ENCODE measurements at places on chromosomes 2 and 18. TPM values are rescaled to one million over a fixed set of nuclear protein-coding genes. Genes with fewer than 3 reads are reported as not detected.

GRCh38 chr2:239588451-239589269 lies 187.8 kb upstream of the HDAC4 start:
- H3K4me1 ChIP-seq: no peaks in the 10 kb centered on the region
- peaks cover 7% of the 10 kb centered on the region for H3K27me3 ChIP-seq
- no peak overlapping the region for H3K27ac ChIP-seq
- no peaks in the 10 kb centered on the region for H3K36me3 ChIP-seq
- H3K4me3 ChIP-seq: no peak overlapping the region

- DNase-seq: no peak
- H3K4me3 ChIP-seq: peak overlapping the region; percentile 80
- H3K36me3 ChIP-seq: peaks cover 19% of the 10 kb centered on the region
These were observed 530 bp downstream of the GALNT1 start for GRCh38 chr18:35581898-35582641.

SCG2 gene
- 163 TPM for total RNA-seq

DNA sequence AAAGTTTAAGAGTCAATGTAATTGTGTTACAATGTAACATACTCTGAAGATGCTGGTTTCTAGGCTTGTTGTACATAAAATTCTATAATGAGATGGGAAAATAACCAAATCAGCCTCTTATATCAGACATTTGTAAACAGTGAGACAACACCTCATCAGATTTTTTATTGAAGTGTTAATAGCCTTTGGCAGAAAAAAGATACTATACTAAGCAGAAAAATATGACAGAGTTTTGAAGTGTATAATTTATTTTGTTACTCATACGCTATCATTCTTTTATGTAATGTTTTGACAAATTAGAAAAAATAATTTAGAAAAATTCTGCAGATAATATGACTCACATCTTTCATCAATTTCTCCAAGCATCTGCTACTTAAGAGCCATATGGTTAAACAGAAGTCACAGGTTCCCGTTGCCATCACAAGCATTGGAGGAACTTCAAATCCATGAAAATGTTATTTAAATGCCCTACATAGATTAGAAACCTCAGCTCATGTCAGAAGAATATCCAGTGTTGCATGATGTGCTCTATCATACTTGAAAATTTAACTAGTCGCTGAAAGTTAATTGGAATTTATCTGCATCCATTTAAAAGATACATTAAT lies 535.4 kb downstream of the LRP1B start:
- H3K27me3 ChIP-seq: no peaks in the 10 kb centered on the region
- no peak overlapping the region for H3K4me3 ChIP-seq
- H3K4me1 ChIP-seq: no peaks in the 10 kb centered on the region
- H3K36me3 ChIP-seq: no peaks in the 10 kb centered on the region
- no peak overlapping the region for H3K27ac ChIP-seq

DNA sequence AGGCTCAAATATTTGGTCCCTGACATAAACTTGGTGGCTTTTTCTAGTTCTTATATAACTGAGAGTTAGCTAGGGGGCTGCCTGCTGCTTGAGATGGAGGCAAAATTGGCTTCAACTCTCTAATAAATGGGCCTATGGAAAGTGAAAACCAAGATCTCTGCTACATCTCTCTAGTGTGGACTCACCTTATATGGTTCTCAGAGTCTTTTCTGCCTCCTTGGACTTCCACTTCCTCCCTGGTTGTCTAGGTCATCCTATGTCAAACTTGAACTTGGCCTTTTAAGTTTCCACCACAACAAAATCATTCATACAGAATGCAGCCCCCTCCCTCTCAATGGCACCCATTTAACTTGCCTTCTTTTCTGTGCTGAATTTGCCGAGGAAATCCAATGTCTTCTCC lies 23.9 kb upstream of the ARHGAP25 start:
- H3K27ac ChIP-seq: no peak overlapping the region
- H3K36me3 ChIP-seq: no peaks in the 10 kb centered on the region
- H3K27me3 ChIP-seq: no peaks in the 10 kb centered on the region
- H3K4me3 ChIP-seq: no peak overlapping the region
- DNase-seq: no peak
- no peaks in the 10 kb centered on the region for H3K4me1 ChIP-seq

DNA sequence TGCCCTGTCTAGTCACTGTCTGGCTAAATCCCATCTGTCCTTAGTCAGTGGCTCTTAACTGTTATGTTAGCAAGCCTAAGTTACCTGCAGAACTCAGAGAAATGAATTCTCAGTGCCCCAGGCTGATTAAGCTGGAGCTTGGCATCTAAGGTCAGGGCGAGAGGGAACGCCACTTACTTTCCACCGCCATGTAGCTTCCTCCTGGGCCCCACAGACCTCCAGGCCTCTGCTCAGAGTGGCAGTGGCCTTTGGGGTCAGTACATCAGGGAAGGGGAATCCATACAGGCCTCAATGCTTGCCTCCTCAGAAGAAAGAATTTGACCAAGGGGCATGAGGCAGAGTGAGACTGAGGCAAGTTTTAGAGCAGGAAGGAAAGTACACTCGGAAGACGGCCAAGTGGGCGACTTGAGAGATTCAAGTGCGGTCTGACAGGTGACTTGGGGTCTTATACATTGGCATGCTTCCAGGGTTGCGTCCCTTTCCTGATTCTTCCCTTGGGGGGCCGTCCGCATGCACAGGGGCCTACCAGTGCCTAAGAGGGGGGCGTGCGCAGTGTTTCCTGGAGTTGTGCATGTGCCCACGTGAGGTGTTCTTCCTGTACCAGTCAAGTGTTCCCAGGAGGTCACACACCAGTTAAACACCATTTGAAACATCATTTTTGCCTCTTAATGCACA lies 64.1 kb downstream of the EMILIN2 start:
- peaks cover 7% of the 10 kb centered on the region for H3K36me3 ChIP-seq
- H3K27ac ChIP-seq: no peak overlapping the region
- no peak overlapping the region for H3K4me3 ChIP-seq
- H3K27me3 ChIP-seq: no peaks in the 10 kb centered on the region
- H3K4me1 ChIP-seq: peaks cover 2% of the 10 kb centered on the region

- H3K36me3 ChIP-seq: no peaks in the 10 kb centered on the region
- H3K27ac ChIP-seq: no peak overlapping the region
- no peak overlapping the region for H3K4me3 ChIP-seq
- no peaks in the 10 kb centered on the region for H3K27me3 ChIP-seq
- no peak for DNase-seq
- peaks cover 11% of the 10 kb centered on the region for H3K4me1 ChIP-seq
These were observed 28.3 kb upstream of the EPHA4 start for GRCh38 chr2:221600388-221600787.

DNA sequence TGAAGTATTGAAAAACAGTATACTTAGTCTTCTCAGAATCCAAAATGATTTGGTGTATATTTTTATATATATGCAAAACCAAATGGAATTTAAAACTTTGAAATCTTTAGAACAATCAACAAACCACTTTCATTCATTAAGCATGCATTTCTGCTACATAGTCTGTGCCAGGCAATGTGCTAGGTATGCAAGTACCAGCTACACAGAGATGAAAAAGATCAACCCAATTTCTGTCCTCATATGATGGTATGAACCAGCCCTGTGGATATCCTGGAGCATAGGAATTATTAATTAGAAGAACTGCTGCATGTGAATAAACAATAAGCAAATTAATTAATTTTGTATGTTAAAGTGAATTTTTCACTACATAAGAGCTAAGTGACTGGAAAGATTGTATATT lies 51.2 kb upstream of the RTN4 start:
- no peaks in the 10 kb centered on the region for H3K36me3 ChIP-seq
- H3K4me3 ChIP-seq: no peak overlapping the region
- H3K27ac ChIP-seq: no peak overlapping the region
- H3K27me3 ChIP-seq: no peaks in the 10 kb centered on the region

CFAP65 gene
- total RNA-seq: 0.67 TPM

Data from progenitor cell of endocrine pancreas (in vitro differentiated cells).